Stimulated activated CD4-positive, alpha-beta T cell treated with anti-CD3 and anti-CD28 coated beads, Interleukin-2, amount 100 ng/mL, for 24 hours (primary cell): ENCODE measurements at places on chromosomes 2 and 18.

DNA sequence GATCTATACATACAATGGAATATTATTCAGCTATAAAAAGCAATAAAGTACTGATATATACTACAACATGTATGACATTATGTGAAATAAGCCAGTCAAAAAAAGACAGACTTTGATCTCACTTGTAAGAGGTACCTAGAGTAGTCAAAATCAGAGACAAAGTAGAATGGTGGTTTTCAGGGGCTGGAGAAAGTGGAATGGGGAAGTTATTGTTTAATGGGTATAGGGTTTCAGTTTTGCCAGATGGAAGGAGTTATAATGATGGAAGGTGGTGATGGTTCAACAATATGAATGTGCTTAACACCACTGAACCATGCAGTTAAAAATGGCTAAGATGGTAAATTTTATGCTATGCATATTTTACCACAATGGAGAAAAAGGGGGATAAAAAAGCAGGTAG lies 6.3 kb downstream of the COBLL1 start:
- no peak for DNase-seq

DNA sequence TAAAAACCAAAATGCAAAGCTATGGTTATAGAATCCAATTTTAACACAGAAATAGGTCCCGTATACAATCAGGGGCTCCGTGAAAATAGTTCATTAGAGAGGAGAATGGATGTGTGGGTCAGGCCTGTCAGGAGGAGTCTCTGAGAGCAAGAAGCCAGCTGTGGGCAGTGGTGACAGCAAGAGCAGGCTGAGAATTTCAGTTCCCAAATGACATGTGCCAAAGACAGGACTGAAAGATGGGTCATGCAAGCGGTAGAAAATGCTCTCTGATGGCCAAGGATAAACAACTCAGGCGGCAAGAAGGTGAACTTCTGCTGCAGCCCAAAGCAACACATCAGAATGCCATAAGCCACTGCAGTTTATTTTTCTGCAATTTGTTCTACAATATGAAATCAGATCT lies 100.4 kb downstream of the CCDC141 start:
- no peak for DNase-seq

DNA sequence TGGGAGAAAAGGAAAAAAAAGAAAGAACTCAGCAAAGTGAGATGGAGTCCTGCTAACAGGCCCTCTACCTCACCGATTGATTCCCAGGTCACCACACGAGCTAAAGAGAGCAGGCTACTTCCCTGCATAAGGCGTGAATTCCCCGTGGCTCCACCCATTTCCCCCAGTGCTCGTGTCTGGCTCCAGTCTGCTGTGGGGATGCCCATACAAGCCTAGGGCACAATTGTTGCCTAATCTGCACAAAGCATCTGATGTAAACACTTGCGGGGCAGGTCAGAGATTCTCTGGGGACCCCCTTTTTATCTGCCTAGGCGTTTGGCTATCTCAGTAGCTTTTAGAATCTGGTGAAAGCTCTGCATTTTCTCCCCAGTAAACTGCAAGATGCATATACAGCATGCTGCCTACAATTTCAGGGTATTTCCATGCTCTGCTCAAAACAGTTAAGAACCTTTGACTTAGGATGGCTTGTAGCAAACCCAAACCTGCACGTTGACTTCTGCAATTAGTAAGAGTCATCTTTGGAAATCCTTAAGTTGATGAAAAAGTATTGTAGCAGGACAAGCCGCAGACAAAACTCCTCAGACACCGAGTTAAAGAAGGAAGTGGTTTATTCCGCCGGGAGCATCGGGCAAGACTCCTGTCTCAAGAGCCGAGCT lies 34.8 kb downstream of the MYO3B start:
- DNase-seq: no peak

GRCh38 chr2:207008105-207008990 lies 69.0 kb downstream of the CPO start:
- DNase-seq: no peak

DNA sequence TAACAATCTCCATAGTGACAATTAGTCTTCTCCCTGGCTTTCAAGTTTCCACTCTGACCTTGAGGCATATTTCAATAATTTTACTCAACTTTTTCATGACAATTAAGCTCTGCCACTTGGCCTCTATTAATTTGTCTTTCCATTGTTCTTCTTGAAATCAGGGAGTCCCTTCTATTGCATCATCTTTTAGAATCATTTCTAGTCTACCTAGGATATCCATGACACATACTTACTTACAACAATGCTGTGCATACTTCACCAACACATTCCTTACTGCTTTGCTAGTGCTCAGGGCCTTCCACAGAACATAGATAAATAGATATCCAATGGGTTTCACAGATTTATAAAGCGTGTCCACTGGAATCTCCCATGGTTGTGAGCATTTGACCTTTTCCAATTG lies 331.5 kb upstream of the LRP1B start:
- no peak for DNase-seq

DNA sequence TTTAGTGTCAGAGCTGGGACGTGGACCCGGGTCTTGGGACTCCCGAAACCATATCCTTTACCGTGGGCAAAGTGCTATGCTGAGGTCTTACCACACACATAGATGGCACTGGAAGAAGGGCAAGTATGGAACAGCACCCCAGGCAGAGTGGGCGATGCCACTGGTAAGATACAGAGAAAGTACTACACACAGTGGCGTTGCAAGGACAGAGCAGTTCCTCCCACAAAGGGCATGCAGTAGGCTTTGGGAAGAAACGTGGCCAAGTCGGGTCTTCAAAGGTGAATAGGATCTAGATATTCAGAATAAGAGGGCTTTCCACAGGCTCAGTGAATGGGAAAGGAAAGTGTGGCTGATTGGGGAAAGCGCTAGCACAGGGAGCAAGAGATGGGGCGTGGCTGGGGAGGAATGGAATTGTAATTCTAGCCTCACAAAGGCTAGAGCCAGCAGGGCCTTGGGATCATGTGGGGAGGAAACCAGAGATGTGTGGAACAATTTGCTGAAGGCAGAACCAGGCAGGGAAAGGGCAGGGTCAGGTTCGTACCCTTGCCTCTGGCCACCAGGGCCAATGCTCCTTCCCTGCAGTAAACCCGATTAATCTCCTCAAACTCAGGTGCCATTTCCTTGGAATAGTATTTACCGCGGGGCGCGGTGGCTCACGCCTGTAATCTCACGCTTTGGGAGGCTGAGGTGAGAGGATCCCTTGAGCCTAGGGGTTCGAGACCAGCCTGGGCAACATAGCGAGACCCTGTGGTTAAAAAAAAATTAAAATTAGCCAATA lies 36.0 kb downstream of the PCBP1 start:
- DNase-seq: no peak

DNA sequence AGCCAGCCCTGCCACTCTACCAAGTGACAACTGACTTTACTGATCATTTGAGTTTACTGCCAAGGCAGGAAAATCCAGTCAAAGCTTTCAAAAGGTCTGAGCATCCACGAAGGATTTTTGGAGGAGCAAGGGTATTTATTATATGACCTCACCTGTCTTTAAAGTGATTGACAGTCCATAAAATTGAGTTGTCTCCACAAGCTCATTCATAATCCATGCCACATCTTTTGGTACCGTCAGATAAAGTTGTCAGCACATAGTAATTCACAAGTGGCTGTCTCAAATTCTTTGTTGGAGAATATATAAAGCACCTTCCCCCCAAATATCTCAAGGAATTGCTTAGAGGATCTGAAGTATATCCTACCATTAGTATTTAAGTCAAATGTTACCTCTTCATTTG lies 240.5 kb downstream of the METTL4 start:
- DNase-seq: no peak

DNA sequence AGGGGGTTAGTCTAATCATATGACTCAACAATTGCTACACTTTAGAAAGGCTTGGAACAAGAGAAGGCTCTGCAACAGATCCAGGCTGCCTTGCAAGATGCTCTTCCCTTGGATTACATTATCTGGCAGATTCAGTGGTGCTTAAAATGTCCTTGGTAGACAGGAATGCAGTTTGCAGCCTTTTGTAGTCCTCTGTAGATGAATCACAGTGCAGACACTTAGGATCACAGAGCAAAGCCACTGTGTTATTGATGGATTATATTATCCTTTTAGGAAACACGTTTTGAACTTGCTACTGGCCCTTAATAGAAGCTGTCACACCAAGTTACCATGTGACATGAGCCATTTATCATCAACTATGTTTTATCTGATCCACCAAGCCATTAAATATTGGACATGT lies 152.2 kb downstream of the CBLN2 start:
- DNase-seq: no peak
